Peyer's patch (tissue), 4 donors: ENCODE measurements at places on chromosomes 13 and 19. TPM values are rescaled to one million over a fixed set of nuclear protein-coding genes. Genes with fewer than 3 reads are reported as not detected.

DNA sequence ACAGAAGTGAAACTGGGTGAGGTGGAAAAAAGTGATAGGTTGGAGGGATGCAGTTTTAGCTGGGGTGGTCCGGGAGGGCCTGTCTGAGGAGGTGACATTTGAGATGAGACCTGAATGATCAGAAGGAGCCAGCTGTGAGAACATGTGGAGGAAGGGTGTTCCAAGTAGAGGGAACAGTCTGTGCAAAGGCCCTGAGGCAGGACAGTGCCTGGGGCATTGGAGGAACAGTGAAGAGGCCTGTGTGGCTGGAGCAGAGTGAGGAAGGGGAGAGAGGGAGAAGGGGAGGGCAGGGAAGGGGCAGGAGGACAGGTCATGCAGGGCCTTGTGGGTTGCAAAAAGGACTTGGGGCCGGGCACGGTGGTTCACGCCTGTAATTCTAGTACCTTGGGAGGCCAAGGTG, 36.3 kb upstream of the PTPRS start:
- DNase-seq, result no peak

DNA sequence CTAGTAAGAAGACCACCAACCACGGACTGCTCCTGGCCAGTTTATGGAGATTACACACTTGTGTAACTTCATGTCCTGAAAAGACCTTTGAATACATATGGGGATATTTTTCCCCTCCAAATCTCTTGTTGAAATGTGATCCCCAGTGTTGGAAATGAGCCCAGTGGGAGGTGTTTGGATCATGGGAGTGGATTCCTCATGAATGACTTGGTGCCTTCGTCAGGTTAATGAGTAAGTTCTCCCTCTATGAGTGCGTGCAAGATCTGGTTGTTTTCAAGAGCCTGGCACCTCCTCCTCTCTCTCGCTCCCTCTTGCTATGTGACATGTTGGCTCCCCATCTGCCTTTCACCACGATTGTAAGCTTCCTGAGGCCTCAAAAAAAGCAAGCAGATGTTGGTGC, 769.0 kb upstream of the SLITRK1 start:
- DNase-seq, result no peak

The KCNN1 gene
- total RNA-seq, result not detected

The EID2B gene
- 1.7 TPM for total RNA-seq

DNA sequence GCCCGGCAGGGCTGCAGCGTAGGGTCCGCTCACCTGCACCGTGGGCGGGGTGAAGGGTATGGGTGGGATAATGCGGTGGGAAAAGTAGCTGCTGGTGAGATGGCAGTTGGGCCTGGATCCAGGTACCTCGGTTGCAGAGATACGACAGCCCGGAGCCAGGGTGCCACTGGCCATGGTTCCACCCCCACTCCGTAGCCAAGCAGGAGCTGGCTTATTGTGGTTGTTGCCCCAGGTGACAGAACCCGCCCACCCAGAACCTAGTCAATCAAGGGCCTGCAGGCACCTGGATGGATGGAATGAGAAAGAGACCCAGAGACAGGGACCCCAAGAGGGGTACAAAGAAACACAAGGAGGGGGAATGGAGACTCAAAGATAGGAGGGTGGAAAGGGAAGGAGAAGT, 3.5 kb upstream of the LHB start:
- DNase-seq, result no peak

DNA sequence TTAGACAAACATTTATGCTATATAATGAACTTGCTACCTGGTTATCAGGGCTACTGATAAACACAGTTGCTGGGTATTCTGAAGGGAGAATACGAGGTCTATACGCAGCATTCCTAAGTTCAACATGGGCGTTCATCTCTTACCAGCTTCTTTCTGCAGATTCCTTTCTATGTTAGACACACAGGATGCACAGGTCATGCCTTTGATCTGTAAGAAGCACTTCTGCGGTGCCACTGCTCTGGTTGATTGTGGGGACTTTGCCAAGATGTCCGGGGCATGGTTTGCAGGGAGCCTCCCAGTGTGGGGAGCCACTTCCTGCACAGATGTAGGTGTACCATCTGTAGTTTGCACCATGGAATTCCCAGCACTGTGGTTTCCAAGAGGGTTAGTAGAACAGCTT, 40.9 kb downstream of the ATP7B start:
- DNase-seq, result no peak

GRCh38 chr13:106489849-106490568, 45.5 kb downstream of the EFNB2 start:
- no peak for DNase-seq

The PALM3 gene
- not detected for total RNA-seq

DNA sequence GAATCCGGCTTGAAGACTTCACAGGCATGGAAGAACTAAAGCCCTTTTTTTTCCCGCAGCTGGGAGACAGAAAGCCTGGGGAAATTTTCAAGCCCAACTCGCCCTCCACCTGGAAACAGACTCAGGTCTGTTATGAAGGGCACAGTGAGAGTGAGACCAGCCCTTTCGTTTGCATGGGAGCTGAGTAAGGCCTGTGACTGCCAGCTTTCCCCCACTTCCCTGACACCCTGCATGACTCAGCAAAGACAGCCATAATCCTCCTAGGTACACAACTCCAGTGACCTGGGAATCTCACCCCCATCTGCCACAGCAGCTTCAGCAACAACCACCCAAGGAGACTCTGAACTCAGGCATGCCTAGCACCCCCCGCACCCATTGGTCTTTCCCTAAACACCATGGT, 87.6 kb upstream of the ZNF91 start:
- no peak for DNase-seq

The NRTN gene
- 3.5 TPM for total RNA-seq

The ADGRE3 gene
- total RNA-seq, result not detected

GRCh38 chr13:98313023-98313921, 136.2 kb upstream of the RNF113B start:
- no peak for DNase-seq

The FGF22 gene
- not detected for total RNA-seq

The CFAP97D2 gene
- total RNA-seq, result not detected

The ZSCAN22 gene
- total RNA-seq, result 4.3 TPM

DNA sequence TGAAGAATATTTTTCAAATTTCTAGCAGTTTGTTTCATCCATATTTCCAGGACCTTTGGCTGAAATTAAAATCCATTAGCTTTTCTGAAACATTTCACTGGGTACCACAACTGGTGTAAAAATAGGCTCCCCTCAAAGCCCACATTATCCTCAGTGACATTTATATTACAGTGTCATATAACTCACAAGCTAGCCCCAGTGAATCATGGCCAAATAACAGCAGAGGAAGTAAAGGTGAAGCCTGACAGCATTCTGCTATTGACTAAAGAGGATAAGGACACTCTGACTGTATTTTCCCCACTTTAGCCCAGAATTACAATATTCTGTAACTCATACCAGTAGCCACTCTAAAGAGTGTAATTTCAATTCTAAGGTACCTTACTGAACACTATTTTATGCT, 21.9 kb downstream of the KCTD12 start:
- DNase-seq, result no peak

The CCNA1 gene
- not detected for total RNA-seq

The ADAT3 gene
- 33.3 TPM for total RNA-seq

The ZNF177 gene
- total RNA-seq, result not detected
